ENCODE measurements at places on chromosomes 2 and 18.

GRCh38 chr2:23380562-23381065 lies 4.4 kb upstream of the KLHL29 start:
- peak; percentile 43 for DNase-seq

- DNase-seq = no peak
These were observed 10.7 kb downstream of the PRKAG3 start for GRCh38 chr2:218820746-218821369.

DNA sequence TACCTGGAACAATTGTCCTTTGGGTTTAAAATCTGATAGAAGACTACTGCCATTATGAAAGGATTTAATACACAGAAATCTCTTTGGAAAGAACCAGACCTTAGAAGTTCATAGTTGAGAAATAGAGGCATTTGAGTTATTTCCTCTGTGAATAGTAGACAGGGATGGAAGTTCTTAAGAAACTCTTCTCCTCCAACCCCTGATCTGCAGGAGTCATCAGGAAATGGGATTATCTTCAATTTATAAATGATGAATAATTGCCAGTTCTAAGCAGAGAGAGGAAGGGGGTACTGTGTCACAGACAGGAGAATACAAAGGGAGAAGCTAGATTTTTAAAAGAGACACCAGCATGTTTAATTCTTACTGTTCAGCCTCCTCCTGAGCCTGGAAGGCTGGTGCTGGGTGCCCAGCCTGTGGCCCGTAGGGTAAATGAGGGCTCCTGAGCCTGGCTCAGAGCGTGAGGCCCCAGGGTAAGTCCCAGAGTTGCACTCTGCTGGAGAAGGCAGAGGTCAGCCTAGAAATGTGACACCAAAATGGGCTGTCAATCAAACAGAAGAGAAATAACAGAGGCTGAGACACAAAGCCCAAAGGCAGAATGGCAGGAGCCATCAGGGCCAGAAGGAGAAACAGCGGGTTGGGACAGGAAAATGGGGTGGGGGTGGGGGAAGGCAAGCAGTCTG lies 58.2 kb upstream of the PKDCC start:
- DNase-seq = no peak

DNA sequence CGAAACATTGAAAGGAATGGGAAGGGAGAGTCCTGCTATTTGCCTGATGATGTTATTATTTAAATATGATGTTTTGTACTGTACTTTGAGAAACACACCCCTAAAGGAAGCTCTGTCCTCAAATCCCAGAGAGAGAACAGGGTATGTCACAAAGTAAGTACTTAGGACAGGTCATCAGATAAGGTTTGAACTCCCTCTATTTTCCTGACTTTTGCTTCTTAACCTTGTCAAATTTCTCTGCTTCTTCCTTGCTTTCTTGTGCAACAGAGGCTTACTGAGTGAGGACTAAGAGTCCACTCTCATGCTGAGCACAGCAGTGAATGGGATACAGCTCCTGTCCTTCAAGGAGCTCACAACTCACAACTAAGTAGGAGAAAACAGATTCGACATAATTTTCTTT lies 3.7 kb downstream of the DGUOK start:
- DNase-seq = no peak

Measured in SW 1271 (cell line).